ENCODE measurements at places on chromosomes 16 and 17.

GRCh38 chr17:28460901-28461300, 12.5 kb upstream of the SLC13A2 start:
- no peak for DNase-seq

- DNase-seq: no peak
These were observed 2.2 kb downstream of the AHSP start for GRCh38 chr16:31529937-31530312.

DNA sequence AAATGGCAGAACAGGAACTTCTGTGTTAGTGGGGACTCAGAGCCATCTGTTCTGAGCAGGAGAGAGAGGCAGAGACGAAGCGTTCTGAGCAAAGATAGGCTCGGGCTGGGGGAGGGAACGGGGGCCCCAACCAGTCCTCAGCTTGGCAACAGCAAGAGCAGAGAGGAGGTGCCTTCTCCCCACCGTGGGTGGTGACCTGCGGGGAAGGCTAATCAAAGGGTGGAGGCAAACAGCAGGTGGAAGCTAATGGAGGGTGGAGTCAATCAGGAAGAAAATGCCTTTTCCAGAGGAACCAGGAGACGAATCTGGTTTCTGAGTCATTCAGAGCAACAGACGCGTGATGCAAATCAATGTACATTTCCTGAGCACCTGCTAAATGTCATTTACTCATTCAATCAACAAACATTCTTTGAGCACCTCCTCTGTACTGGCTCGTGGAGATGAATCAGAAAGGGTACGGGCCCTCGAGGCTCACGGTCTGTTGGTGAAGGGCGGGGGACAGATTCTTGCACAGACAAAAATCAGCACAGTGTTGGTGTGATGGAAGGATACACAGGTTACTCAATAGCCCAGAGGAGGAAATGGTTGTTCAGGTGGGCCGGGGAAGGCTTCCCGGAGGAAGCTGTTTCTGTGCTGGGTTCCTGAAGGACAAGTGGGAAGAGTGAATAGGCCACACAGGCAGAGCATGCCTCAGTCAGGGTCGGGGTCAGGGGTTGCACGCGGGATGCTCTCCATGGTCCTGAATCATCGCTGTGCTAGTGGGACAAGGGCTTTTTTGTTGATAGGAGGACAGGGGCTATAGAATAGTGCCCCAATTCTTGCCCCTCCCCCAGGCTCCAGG, 5.7 kb upstream of the SPNS2 start:
- DNase-seq: peak; percentile 23

GRCh38 chr16:70161350-70161749, 12.2 kb upstream of the CLEC18C start:
- no peak for DNase-seq

DNA sequence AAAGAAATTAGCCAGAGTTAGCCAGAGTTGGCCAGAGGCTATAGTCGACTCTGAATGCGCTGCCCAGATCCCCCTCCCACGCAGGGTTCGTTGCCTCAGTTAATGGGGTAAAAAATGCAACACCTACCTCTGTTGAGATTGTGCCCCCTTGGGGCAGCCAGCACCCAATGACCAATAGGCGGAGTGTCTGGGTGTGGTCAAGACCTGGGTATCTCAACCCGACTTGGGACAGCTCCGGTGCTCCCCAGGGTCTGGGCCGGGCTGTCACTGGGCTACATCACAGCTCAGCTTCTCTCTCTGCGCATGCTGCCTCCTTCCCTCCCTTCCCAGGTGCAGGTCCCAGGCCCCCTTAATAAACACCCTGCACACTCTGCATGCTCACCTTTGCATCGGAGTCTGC, 59.6 kb upstream of the GCSH start:
- DNase-seq: no peak

GRCh38 chr16:25950586-25951281, 259.0 kb downstream of the HS3ST4 start:
- DNase-seq: no peak

DNA sequence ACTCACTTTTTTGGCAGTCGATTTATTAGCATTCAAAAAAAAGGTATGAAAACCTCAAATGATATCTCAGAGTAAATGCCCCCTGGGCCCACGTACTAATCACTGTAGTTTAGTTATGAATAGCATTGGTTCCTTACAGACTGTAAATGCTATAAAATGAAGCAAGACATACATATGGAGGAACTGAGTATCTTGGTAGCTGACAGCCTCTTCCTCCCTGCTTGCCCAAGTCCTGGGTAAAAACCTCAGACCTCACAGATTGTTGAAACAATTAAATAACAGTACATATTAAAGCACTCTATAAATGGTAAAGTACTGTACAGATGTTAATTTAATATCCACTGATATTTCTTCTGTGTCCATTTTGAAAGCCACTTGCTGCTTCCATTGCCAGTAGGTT, 33.2 kb upstream of the ABCC11 start:
- DNase-seq: no peak

GRCh38 chr17:13678841-13679240, 77.1 kb upstream of the HS3ST3A1 start:
- no peak for DNase-seq

All from LNCaP clone FGC (cell line).